ENCODE measurements at places on chromosomes 7 and 10.

DNA sequence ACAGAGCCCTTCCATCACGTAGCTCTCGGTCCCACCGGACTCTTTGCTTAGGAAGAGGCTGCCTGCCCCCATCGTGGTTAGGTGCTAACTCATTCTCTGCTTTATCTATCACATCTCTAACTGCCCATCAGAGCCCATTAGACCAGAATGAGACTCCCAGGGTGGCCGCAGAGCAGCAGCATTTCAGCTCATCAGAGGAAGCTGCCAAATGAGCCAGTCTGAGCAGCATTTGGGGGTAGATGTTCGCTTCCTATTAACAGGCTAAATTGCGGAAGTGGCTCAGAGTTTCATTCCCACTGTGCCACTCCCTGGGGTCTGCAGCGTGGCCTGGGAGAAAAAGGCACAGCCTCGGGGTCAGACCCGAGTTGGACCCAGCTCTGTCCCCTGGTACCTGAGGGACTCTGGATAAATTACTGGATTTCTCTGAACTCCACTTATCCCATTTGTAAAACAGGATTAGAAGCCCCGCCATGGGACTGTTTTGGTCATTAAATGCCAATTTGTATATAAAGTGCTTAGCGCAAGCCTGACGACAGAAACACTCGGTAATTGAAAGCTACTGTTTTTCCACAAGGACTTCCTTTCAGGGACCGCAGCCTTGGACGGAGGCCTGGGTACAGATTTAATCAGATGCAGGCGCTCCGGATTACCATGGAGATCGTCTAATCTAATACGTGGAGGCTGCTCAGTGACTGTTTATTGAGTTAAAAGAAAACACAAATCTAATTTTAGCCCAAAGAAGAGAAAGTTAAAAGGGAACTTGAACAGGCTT, 73.8 kb upstream of the PRLHR start:
- DNase-seq = no peak

GRCh38 chr7:2670171-2670570, 17.8 kb upstream of the AMZ1 start:
- DNase-seq = no peak

GRCh38 chr7:99020413-99020715, 123.5 kb downstream of the SMURF1 start:
- no peak for DNase-seq

DNA sequence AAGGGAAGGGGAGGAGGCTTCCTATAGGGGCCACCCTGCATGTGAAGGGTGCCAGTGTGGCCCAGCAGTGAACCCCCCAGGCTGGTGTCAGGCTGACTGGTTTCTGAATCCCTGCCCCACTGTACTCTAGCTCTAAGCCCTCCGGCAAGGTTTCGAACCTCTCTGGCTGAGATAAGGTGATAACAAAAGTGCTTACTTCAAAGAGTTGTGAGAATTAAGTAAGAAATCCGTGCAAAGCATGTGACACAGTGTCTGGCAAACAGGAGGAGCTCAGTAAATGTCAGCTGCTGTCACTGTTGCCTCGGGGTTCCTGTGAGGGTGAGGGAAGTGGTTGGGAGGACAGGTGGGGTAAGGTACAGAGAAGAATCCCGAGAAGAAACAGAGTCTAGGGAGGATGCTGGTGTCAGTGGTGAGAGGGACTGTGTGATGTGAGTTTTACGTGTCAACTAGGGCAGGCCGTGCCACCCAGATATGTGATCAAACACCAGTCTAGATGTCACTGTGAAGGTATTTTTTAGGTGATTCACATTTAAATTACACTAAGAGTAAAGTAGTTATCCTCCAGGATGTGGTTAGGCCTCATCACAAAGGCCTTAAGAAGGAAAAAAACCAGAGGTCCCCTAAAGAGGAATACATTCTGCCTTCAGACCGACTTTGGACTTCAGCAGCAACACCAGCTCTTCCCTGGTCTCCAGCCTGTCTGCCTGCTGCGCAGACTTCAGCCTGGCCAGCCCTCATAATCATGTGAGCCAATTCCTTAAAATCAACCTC, 64.4 kb downstream of the BPGM start:
- no peak for DNase-seq

DNA sequence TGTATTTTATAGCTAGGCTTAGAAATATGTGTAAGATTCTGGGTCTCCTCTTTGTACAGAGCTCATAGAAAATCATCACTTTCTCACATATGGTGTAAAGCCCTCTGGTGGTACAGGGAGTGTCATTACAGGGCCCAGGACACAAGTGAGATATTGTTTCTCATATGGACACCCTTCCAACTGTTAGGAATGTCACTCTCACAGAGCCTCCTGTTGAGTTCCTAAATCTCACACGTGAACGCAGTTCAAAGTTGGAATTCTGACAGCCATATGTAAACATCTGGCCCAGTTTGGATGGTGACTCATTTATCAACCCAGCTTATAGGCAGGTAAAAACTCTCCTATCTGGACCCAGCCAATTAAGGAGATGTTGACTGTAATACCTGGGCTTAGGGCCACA, 35.4 kb upstream of the ZNF107 start:
- DNase-seq = no peak

GRCh38 chr10:43689955-43690771, 41.5 kb upstream of the ZNF32 start:
- no peak for DNase-seq

DNA sequence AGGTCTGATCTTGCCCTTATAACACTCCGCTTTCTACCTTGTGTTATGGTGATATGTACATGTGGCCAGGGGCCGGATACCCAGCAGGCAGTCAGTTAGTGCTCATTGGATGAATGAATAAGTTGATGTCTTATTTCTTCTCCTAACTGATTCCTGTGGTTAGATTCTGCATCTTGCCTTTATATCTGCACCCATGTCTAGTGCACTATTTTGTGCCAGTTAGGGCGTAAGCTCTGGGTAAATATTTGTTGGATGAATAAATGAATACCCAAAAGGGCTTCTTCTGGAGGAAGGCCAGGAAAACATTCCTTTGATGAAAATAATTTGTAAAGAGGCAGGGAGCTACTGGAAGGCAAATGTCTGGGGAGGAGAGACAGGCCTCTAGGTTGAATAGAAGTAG, 148.2 kb downstream of the CHN2 start:
- no peak for DNase-seq

GRCh38 chr10:56605051-56605450, 244.0 kb upstream of the ZWINT start:
- DNase-seq = no peak

GRCh38 chr7:54785261-54785660, 26.2 kb upstream of the SEC61G start:
- no peak for DNase-seq

DNA sequence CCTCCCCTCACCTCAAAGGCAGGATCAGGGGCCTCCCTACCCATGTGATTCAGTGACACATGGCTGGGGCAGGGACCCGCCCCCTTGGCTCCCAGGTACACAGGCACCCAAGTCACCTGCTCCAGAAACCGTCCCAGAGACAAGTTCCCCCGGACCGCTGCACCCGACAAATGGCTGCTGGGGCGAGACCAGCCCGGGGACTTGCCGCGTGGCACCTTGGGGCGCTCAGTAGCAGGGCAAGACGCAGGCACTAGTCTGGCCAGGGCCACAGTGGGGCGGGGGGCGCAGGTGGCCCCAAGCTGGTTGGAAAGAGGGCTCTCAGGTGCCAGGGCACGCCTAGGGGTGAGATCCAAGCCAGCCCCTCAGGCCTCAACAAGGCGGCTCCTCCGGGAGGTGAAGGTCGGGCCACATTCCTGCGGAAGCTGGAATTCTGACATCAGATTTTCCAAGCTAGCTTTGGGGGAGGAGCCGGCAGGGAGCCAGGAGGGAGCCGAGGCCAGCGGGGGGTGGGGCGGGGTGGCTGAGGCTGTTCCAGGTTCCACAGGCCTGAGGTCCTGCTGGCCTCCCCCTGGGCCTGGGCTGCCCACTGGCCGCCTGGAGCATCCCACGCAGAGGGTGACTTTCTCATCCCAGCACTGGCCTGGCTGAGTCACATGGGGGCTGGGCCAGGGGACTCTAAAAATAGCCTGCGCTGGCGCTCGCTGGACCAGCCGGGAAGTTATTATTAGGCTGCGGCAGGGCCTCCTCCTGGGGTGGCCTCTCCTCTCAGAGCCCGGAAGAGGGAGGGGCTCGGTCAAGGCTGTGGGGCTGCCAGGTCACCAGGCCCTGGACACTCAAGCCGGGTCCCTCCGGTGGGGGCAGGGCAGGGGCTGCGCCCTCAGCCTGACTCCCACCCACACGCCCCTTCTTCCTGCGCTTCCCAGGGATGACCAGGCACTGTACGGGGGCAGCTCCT, 20.5 kb upstream of the INPP5A start:
- DNase-seq = no peak

- DNase-seq = no peak
These were observed 13.2 kb downstream of the ERVW-1 start for GRCh38 chr7:92464515-92464914.

DNA sequence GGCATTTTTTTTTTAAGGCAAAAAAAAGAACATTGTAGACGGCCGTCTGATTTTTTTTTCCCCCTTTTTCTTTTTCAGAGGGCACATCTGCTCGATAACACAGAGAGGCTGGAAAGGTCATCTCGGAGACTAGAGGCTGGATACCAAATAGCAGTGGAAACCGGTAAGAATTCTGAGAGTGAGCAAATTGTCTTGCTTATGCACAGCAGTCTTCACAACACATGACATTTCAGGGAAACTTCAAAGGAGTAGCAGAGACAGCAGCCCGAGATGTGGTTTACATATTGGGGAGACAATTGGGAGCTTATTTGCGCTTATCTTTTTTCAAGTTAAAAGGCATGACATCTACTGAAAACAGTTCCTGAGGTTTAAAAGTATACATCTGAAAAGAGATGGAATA, 91.2 kb downstream of the VTI1A start:
- DNase-seq = no peak

DNA sequence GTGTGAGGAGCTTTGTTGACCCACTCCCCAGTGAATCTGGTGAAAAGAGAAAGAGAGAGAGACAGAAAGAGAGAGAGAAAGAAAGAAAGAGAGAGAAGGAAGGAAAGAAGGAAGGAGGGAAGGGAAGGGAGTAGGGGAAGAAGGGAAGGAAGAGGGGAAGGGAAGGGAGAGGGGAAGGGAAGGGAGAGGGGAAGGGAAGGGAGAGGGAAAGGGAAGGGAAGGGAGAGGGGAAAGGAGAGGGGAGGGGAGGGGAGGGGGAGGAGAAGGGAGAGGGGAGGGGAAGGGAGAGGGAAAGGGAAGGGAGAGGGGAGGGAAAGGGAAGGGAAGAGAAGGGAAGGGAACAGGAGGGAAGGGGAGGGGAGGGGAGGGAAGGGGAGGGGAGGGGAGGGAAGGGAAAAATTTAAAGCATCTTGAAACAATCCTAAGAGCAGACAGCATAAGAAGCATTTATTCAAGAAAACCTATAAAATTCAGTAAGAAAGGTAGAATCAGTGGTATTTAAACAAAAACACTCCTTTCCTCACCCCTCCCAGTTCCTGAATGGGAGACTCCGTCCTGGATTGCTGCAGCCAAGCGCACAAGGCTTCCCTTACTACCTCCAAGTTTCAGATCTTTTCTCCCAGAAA, 846.2 kb upstream of the POM121L12 start:
- DNase-seq = no peak

- no peak for DNase-seq
These were observed 83.1 kb upstream of the STEAP1B start for GRCh38 chr7:22582863-22583622.

DNA sequence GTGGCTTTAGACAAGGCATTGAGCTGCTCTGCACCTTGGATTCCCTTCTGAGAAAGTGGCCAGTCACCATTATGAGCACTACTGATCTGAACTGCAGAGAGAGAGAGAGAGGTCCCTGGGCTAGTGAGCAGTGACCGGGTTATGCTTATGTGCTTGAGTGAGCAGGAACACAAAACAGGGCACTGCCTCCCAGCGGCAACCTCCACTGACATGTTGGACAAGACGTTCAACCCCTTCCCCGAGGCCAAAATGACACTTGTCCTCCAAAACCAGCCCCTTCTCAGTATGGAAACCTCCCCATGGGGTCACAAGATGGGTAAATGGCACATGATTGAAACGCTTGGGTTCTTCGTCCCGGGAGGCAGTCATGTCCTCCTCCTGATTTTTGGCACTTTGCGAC, 339.4 kb upstream of the ZMIZ1 start:
- DNase-seq = no peak

DNA sequence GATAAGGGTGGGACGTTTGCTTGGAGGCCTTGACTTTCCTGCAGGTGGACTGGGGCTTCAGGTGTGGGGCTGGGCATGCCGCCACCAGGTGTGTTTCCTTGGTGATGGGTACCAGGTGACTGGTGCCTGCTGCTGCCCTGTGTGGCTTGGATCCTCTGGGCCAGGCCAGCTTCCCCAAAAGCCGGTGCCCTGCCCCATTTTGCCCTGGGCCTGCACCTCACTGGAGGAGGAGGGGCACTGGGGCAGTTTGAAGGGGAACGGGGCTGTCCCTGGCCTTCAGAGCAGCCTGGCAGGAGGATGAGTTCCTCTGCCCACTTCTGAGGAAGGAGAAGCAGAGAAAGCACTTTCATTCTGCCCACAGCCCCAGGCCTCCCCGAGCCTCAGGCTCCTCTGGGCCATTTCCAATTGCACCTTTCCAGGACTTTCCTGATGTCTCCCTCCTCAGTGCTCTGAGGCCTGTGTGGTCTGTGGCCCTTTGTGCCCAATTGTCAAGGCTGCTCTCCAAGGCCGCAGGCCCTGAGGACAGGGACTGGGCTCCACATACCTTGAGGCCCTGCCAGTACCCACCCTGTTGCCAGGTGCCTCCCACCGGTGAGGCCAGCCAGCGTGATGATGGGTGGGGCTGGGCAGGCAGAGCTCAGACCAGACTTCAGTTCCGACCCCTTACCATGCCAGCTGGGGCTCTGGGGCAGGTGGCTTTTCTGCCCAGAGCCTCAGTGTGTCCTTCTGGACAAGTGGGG, 25.3 kb upstream of the SMARCD3 start:
- no peak for DNase-seq

DNA sequence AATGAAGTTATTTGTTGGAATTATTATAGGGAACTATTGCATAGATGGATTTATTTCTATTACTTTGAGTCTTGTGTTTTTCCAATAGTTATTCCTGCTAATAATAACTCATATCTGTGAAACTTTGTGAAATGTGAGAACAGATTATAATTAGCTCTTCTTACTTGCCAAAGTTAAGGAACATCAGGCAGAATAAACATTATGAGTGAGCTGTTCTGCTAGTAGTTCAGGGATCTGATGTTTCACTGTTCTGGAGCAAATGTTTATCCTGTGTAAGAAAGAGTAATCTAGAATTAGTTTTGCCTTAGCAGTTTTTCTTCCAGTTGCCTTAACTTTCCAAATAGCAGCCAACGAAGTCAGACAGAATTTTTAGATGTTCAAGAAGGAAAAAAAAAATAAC, 245.2 kb upstream of the PLXDC2 start:
- DNase-seq = no peak

DNA sequence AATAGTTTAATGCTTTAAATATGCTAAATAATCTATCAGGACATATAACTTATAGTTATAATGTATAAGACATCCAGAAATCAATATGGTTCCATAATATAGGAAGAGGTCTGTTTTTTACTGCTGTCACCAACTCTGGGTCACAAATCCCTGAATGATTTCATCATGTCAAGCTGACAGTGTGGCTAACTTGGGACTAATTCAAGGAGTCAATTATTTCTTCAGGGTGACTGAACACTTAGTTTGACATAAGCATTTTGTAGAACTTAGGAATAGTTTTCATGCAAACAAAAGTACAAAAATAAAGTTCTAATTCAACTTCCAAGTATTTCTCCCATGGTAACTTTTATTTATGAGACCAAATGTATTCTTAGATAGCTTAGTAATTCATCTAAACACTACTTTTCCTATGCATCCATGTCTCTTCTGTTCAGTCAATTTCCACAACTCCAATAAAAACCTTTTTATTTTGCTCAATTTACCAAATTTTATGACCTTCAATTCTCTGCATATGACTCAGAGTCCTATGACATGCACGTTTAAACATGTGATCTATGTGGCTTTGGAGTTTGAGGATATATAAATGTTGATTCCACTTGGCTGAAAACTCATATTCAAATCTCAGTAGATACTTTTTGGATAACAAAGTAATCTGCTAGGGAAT, 40.3 kb upstream of the GNAT3 start:
- DNase-seq = no peak

Data from esophagus squamous epithelium (tissue), 5 donors.